ENCODE measurements at places on chromosomes 3 and 15. TPM values are rescaled to one million over a fixed set of nuclear protein-coding genes. Genes with fewer than 3 reads are reported as not detected.

GRCh38 chr3:145490088-145491048 is 670.6 kb downstream of the PLOD2 start:
- DNase-seq = no peak

DNA sequence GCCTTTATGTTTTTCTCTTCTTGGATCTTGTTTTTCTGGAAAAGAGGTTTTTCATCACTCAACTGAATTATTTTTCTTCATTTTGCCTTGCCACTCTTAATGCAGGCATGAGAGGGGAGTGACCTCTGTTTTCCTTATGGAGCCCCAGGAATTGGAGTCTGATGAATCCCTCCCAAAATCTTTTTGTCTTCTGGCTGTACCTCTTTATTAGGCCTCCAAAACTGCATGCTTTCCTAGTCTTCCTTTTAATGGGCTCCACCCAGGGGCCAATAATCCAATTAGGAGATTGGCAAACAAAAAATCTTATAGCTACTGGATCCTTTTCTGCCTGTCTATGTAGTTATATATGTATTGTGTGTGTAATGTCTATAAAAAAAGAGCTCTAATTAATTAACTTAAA is 192.4 kb upstream of the PEX5L start:
- DNase-seq = no peak

DNA sequence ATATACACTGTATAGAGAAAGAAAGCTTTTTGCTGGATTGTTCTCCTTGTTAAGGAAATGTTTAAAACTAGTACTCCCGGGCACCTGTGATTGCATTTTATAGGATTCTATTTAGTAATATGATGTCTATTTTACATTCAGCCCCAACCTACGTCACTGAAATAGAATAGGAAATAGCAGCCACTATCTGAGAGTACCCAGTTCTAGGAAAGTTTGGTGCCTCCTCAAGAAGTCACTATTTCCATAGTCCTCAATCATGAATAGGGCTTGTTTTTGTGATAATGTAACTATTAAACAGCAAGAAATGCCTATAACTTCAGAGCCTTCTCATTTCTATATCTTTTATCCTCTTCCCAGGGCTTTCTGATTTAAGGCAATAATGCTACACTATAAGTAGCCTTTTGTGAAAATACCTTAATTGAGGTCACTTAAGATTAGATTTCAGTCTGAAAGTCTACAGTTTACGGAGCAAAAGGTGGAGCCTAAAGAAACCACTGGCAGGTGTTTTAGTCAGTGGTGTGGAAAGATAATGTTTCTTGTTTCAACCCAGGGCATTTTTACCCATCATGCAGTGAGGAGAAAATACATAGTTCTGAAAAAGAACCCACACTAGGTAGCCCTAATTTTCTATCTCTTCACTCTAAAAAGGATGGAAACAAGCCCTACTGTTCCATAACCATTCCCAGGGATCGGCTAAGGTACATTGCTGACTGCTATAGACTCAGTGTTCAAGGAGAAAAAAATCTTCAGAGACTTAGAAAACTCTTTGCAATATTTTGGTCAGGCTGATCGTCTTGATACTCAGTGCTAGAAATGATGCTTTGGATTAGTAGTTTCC is 38.7 kb downstream of the TIGIT start:
- DNase-seq = no peak

Gene FGF12
- 6.1 TPM for total RNA-seq

Gene ESYT3
- total RNA-seq = 3.5 TPM

- DNase-seq = no peak
These were observed 26.9 kb upstream of the LRRN1 start for GRCh38 chr3:3772338-3772737.

GRCh38 chr3:99504258-99504657 is 134.1 kb upstream of the COL8A1 start:
- no peak for DNase-seq

- DNase-seq = no peak
These were observed 59.8 kb upstream of the PSMD6 start for GRCh38 chr3:64082961-64083541.
